ENCODE measurements at places on chromosomes 2 and 18.

DNA sequence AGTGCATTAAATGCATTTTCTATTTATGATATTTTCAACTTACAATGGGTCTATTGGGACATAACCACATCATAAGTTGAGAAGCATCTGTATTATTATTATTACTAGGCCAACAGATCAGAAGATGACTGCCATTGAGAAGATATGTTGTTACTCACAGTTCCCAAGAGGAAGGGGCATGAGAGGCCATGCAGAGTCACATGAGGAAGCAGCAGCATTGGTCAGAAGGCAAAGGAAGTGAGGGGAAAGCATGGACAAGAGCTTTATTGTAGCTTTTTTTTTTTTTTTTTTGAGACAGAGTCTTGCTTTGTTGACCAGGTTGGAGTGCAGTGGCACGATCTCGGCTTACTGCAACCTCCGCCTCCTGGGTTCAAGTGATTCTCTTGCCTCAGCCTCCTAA is 66.2 kb upstream of the LCLAT1 start:
- no peak for DNase-seq

DNA sequence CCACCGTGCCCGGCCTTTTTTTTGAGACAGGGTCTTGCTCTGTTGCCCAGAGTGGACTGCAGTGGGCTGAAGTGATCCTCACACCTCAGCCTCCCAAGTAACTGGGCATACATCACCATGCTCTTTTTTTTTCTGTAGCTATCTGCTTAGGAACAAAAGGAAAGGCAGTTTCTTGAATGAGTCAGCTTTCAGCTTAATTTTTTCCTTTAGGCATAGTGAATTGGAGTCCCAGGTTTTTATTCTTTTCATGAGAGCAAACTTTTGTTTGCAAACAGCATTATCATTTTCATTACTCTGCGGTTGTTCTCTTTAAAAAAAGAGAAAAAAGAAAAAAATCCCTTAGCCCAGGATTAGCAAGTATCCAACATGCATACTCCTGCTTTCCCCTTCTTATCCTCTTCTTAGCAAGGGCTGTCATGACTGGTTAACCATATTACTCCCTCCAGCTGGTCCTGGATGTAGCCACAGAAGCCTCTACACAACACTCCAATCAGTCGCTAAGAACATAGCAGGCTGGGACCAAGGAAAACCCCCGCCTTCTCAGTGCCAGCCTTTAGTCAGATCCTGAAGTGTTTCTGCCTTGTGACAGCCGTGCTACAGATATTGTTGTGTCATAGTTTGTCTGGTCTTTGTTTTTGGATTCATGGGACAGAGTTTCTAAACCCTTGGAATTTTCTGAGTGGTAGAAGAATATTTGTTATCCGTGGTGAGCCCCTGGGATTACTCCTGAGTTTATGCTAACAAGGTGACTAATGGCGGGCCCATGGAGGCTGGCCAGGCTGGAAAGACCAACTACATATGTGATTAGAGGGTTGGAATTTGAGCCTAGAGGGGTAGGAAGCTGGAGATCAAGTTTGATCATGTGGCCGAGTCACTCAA is 23.3 kb upstream of the ST3GAL5 start:
- DNase-seq = no peak

GRCh38 chr2:180001726-180002125 is 5.4 kb downstream of the CWC22 start:
- DNase-seq = no peak

GRCh38 chr18:58492891-58493469 is 135.9 kb downstream of the ALPK2 start:
- DNase-seq = no peak

- no peak for DNase-seq
These were observed 168.8 kb downstream of the ZNF385B start for GRCh38 chr2:179692610-179693009.

GRCh38 chr2:22692746-22693145 is 692.2 kb upstream of the KLHL29 start:
- no peak for DNase-seq

- no peak for DNase-seq
These were observed 212.3 kb downstream of the CDH20 start for GRCh38 chr18:61545281-61546245.

- DNase-seq = no peak
These were observed 6.4 kb upstream of the IL1RL1 start for GRCh38 chr2:102304711-102305611.

DNA sequence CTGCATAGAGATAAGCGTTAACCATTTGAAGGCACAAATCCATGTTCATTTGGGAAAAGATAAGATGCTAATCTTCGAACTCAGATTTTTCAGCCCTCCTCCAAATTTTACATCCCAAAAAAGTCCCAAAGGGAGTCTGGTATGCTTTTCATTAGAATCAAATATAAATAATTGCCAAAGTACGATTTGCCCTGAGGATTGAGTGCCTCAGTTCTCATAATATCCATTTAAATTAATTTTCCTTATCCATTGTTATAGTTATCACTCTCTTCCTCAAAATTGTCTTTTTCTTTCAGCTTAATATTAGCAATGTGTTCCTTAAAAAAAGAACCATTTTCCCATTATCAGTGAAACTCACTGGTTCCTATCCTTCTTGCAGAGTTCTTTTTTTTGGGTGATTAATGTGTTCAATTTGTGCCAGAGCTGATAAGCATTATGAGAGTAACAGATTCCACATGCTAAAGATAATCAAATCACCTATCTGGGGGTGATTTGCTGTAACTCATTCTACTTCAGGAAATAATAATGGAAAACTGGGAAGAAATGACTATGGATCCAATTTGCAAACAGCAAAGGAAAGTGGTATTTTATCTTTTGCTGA is 686 bp downstream of the HNMT start:
- DNase-seq = no peak

DNA sequence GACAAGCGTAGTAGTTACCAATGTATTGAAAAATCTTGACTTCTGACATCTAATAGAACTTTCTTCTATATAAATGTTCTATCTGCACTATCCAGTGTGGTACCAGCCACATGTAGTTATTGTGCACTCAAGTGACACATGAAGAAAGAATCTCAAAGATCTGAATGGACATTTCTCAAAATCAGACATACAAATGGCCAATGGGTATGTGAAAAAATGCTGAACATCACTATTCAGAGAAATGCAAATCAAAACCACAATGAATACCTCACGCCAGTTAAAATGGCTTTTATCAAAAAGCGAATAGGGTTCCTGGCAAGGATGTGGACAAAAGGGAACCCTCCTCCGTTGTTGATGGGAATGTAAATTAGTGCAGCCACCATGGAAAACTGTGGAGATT is 37.5 kb upstream of the SMCHD1 start:
- no peak for DNase-seq

Measured in NCI-H2171 (cell line).